ENCODE measurements at places on chromosomes 3 and 15.

GRCh38 chr15:66085128-66085527, 168.4 kb downstream of the MEGF11 start:
- DNase-seq = no peak

GRCh38 chr3:172646439-172647015, 64.3 kb downstream of the NCEH1 start:
- no peak for DNase-seq

- no peak for DNase-seq
Measured at GRCh38 chr15:87626860-87627259, 629.7 kb downstream of the NTRK3 start.

- no peak for DNase-seq
Measured at GRCh38 chr3:141235661-141236171, 4.1 kb downstream of the PXYLP1 start.

DNA sequence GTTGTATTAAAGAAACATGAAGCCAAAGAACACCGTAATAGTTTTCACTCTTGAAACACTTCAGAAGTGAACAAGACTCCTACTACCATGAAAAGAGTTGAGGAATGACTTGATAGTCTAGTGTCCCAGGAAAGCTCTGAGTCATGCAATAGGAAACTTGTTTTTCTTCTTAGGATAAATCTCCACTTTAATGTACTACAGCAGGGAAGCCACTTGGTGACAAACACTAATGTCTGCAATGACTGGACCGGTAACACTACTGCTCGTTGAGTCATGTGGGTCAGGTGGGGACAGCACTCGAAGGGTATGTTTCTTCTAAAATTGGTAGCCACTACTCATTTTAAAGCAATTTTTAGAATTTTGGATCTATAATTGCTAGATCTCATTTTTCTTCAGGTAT, 291.7 kb upstream of the CNTN3 start:
- no peak for DNase-seq

DNA sequence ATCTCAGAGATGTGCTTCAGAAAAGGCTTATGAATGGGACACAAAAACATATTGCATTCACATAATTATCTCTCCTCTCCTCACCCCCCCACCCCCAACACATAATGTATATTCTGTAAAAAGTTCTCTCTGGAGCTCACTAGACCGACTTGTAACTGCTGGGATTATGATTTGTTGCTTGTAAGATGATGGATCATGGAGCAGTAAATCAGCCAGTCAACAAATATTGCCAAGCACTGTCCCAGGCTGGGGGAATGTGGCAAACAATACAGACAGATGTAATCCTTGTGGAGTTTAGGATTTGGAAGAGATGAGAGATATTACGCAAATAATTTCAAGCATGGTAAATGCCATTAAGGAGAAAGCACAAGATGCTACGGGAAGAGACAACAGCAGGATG, 114.8 kb downstream of the PEX5L start:
- no peak for DNase-seq

- DNase-seq = no peak
Measured at GRCh38 chr3:117987256-117987655, 1047.4 kb downstream of the IGSF11 start.

GRCh38 chr3:31358473-31359070, 174.2 kb upstream of the STT3B start:
- no peak for DNase-seq

DNA sequence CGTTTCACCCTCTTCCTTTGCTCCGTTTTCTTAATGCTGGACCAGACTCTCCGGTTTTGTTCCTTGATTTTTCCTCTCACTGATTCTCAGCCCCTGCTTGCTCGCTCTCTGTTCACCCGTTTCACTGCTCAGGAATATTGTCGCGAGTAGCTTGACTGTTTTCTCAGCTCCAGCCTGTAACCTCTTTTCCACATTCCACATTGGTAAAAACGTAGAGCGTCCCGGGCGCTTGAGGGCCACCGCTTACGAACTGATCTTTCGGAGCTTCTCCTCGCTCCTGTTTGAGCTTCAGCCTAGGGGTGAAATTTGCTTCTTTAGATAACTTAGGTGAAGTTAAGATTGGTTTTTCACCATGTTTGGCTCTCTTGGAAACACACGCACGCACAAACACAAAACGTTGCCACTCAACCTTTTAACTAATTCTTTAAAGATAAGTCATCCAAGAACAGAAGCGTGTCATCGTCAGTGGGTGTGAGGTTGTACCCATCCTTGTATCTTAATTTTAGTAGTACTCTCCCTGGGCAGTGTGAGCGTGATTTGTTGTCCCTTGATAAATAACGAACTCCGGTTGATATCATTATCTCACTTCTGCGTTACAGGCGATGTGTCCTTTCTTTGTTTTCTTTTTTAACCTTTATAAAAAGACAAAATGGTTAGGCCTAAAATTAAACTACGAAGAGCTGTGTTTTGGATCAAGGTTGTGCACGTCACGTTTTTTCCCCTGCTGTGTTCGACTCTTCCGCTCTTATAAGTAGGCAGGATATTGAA, 1.0 kb downstream of the PAK2 start:
- peak; percentile 26 for DNase-seq

DNA sequence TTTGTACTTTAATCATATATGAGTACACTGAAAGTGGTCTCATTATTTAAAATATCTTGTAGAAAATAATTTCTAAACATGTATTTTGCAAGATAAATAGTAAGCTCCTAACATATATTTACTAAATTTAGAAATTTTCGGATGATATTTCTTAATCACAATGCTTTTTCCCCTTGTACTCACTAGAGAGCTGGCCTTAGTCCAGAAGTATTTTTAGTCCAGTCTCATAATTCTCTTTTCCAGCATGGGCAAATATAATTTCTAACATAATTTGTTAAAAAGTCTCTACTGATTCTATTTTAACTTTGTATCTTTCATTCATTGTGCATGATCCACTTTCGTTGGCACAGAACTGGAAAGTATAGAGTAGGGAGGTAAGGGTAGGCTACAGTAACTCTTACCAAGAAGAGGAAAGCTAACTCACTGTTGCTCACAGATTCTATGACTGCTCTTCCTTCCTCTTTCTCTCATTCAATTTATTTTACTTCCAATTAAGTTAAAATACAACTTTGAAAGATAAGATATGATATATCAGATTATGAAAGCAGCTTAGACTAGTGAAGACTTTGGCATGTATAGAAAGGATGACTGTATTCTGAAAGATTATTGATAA, 39.3 kb downstream of the FGF7 start:
- DNase-seq = no peak

DNA sequence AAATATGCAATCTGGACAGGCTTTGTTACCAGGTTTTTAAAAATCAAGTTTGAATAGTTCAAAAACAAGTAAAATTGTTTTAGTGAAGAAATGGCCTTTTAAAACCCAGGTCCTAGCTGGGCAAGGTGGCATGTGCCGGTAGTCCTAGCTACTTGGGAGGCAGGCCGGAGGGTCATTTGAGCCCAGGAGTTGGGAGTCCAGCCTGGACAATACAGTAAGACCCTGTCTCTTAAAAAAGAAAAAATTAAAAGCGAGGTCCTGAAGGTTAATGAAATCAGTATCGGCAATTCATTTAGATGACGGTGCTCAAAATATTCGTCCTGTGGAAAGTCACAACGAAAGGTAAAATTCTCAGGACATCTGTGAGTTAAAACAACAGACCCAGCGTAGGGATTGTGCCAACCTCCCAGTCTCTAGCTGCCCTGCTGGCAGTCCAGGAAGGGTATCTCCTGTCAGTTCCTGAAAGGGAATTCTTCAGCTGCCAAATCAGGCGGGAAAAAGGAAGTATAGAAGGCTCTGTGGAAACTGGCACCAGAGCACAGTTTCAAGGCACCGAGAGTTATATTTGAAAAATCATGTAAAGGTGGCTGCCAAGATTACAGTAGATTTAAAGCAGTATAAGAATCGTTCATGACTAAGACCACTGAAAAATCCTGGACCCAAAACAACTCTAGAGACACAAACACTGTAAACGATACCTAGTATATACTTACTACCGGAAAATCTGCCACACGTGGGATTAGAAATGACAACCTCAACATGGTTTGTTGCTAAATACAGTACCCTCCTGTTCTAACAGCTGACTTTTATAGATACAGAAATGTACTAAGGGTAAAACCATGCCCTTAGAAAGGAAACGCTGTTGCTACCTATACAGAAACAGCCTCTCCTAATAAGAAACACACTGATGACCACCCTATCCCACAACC, 1.2 kb upstream of the ABHD17C start:
- no peak for DNase-seq

All from glutamatergic neuron (in vitro differentiated cells).